T-cell (primary cell): ENCODE measurements at places on chromosomes 3 and 15. TPM values are rescaled to one million over a fixed set of nuclear protein-coding genes. Genes with fewer than 3 reads are reported as not detected.

AP3B2 gene
- total RNA-seq, result 0.61 TPM

DNA sequence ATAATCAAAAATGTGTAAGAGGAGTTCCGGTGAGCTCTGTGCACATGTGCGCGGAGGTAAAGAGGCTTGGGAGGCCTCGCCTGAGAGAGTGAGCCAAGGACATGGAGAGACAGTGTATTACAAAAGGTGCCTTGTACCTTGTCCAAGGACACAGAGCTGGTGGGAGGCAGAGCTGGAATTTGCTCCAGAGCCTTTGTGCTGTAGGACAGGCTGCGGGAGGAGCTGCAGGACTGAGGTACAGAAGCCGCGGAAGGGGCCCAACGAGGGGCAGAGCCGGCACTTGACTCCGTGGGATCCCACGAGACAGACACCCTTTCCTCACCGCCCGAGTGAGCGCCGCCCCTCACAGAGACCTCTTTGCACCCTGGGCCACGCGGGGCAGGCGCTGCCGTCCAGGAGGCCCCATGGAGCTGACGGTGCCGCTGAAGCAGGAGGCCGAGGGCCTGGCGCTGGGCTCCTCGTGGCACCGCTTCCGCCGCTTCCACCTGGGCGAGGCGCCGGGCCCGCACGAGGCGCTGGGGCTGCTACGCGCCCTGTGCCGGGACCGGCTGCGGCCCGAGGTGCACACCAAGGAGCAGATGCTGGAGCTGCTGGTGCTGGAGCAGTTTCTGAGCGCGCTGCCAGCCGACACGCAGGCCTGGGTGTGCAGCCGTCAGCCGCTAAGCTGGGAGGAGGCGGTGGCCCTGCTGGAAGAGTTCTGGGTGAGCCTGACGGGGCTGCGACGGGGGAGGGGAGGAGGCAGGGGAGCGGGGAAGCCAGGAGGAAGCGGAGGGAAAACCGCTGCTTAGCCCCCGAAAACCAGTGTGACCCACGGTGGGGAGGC, 68.7 kb downstream of the SLTM start:
- DNase-seq, result no peak

DNA sequence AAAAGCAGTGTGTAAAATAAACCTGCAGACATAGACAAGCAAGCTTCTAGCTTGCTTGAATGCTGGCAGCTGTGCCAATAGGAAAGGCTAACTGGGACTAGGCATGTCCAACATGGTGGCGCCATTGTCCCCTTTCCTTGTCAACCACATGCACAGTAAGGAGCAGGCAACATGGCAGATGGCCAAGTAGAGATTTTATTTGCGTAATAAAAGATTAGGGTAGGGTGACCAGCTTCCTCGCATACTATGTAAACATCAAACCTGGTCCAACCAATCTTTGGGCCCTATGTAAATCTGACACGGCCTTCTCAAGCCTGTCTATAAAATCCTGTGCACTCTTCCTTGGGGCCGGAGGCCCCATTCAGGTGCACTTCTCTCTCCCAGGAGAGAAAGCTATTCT, 575.4 kb upstream of the GOLIM4 start:
- DNase-seq, result no peak

GRCh38 chr3:177694951-177695350, 497.7 kb upstream of the TBL1XR1 start:
- no peak for DNase-seq

- no peak for DNase-seq
These were observed 22.3 kb downstream of the IFT80 start for GRCh38 chr3:160376681-160377080.

- no peak for DNase-seq
These were observed 459.2 kb upstream of the ARRDC4 start for GRCh38 chr15:97501291-97501690.

PLA2G4D gene
- not detected for total RNA-seq

WDR93 gene
- not detected for total RNA-seq

DNA sequence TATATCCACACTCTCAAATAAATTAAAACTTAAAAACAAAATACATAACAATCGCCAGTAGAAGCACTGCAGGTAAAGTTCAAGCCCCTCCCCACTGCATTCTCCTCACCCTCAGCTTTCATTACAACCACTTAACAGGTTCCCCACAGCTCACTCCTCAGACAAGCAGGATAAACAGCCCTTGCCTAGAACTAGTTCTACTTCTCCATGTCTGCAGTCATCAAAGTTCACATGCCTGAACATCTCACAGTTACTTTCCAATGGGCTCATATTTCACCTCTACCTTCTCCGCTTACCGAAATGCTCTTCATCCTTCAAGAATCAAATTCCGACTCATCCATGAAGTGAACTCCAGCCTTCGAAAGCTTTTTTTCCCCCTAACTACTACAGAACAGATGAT, 4.1 kb downstream of the YEATS2 start:
- no peak for DNase-seq

DNA sequence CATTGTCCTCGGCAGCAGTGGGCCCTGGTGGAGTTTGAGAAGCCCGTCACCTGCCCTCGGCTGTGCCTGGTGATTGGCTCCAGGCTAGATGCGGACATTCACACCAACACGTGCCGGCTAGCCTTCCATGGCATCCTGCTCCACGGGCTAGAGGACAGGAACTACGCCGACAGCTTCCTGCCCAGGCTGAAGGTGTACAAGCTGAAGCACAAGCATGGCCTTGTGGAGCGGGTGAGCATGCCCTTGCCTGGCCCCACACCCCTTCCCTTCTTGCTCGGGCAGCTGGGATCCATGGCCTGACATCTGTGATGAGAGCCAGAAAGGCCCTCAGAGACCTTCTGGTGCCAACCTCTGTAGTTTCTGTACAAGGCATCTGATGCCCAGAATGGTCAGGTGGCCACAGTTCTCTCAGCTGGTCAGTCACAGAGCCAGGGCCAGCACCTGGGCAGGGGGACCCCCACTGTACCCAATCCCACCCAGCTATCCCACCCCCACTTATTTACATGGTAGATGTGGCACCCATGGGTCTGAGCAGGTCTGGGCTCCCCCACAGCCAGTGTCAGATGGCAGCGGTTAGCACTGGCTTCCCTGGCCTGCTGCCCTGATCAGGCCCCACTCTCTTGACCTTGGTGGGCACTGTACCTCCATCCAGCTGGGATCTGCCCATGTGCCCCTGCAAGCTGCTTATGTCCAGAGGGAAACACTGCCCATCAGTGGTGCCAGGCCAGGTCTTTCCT, 124.9 kb downstream of the DNAJB8 start:
- no peak for DNase-seq

DNA sequence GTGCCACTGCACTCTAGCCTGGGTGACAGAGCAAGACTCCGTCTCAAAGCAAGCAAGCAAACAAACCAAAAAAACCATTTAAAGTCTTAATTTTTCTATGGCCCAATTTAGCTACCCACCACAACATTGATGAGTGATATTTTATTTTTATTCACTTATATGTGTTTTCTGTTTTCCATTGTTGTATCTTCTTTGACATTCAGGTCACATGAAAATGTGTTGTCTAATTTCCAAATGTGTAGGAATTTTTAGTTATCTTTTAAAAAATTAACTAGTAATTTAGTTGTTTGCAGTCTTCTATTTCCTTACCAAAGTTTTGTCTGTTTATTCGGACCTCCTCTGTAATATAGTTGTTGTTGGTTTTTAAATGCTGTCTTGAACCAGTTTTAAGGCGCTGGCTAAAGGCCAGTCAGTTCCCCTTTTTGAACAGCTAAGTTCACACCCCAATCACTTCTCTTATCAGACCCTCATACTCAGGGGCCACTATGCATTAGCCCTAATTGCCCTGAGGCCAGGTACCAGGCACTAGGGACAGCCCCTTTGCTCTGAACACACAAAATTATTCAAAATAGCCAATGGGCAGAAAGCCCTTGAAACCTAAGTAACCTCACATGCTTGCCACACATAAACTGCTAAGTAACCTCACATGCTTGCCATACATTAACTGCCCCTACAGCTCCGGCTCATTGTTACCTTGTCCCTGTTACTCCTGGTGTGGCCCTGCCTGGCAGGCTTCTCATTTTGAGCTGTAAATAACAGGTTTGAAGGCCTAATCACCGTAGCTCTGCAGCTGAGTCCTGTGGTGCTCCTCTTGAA, 4.3 kb upstream of the CCR4 start:
- no peak for DNase-seq

DNA sequence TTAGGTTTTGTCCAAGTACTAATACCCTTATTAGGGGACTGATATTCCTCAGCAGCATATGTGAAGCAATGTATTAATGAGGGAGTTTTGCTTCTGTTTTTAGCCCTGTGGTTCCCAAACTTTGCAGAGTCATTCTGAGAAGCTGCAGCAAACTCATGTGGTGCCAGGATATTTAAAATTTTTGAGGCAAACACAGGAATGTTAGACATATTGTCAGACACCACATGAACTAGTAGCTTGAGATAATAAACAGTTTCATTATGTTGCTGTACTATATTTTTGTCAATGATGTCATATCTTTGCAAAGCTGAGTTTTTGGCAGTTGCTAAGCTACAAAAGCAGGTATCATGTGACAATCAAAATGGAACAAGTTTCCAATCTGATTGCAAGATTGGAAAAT, 36.6 kb downstream of the ATP6V1A start:
- DNase-seq, result no peak

- DNase-seq, result no peak
These were observed 373.1 kb upstream of the WNT5A start for GRCh38 chr3:55860049-55860721.

DNA sequence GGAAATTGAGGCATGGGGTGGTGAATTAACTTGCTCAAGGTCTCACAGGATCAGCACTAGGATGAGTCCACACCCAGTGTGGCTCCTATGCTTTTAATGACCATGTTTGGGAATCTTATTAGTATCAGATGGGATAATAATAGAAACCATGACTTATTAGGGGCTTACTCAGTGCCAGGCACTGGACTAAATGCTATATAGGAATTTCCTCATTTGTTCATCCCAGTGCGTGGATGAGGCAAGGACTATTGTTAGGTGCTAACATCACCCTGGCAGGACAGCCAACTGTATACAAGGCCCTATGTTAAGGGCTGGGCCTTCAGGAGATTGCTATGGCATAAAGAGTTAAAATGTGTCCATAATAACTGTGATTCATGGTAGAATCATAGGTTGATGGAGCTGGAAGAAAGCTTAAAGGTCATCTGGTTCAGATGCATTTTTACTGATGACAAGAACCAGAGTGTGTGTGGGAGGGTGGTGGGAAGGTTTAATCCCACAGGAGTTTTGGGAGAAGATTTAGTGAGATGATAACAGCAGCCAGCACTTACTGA, 4.7 kb upstream of the FEM1B start:
- DNase-seq, result no peak

GRCh38 chr15:75945953-75946352, 42.3 kb downstream of the FBXO22 start:
- no peak for DNase-seq

DNA sequence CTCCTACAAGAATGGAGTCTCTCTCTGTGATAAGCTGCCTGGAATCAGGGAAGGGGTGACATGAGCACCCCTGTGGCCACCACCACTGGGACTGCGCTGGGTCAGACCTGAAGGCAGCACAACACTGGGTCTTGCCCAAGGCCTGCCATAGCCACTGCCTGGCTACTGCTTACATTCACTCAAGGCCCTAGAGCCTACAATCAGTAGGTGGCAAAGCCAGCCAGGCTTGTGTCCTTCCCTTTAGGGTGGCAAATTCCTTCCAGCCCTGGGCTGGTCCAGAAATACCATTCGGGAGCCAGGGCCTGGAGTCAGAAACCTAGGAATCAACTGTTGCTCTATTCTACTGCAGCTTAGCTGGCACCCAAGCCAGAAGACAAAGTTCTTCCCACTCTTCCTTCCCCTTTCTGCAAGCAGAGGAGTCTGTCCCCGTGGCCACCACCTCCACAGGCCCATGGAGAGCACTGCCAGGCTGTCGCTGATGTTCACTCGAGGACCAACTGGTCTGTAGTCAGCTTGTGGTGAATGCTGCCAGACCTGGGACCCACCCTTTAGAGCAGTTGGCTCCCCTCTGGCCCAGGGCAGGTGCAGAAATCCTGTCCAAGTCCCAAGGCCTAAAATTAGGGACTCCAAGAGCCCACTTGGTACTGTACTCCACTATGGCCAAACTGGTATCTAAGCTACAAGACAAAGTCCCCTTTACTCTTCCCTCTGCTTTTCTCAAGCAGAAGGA, 307.4 kb downstream of the THSD4 start:
- no peak for DNase-seq

PLA2G4E gene
- not detected for total RNA-seq

GRCh38 chr15:81887912-81888311, 157.9 kb downstream of the MEX3B start:
- DNase-seq, result no peak

INSYN1 gene
- total RNA-seq, result not detected

DNA sequence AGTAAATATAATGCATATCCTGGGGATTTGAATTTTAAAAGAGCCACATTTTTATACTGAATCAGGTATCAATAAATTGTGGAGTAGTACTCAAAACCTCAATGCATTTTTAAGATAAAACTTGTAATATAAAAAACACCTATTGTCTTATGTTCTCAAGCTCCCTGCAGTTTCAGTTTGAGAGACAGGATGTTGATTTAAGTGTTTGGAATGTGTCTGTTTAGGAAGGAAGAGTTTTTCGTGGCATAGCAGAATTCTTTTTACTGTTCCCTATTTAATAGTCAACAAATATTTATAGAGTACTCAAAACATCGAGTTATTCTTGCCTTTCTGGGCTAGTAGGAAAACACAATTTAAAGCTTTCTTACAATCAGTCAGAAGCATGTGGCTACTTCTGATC, 146.1 kb upstream of the BCHE start:
- DNase-seq, result no peak

GOLGA6L7 gene
- not detected for total RNA-seq

GRCh38 chr15:50978580-50978979, 70.1 kb downstream of the AP4E1 start:
- no peak for DNase-seq

DNA sequence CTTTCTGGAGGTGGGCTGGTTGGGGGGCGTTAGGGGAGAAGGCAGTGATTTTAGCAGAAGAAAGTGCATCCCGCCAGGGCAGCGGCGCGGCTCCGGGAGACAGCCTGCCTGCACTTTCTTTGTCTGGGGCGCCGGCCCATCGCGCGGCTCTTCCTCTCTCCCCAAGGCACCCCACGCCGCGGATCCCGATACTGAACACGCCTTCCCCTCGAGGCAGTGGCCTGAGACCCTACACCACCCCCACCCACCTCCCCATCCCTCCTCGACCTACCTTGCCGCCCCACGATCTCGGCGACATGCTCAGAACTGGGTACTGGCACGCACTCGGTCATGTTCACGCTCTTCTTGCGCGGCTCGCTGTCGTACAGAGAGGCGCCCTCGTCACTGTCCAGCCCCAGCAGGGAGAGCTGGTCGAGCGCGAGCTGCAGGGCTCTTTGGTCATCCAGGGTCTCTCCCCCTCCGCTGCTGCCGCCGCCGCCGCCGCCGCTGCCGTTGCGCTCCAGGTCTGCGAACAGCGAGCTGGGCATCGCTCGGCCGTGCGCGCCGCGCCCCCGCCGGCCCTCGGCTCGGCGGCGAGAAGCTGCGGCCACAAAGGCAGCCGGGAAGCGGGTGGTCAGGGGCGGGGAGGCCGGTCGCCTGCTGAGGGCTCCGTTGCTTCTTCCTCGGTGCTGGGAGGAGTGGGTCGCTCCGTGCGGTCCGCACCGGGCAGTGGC, 483 bp downstream of the MEX3B start:
- DNase-seq, result no peak

C3orf85 gene
- not detected for total RNA-seq

GRCh38 chr3:71066356-71066755, 517.2 kb downstream of the FOXP1 start:
- DNase-seq, result no peak

GRCh38 chr15:73944161-73945129, 18.2 kb downstream of the LOXL1 start:
- DNase-seq, result no peak

IGF2BP2 gene
- total RNA-seq, result 1.3 TPM
